Kidney glomerular epithelial cell (primary cell): ENCODE measurements at places on chromosomes 1 and 21.

DNA sequence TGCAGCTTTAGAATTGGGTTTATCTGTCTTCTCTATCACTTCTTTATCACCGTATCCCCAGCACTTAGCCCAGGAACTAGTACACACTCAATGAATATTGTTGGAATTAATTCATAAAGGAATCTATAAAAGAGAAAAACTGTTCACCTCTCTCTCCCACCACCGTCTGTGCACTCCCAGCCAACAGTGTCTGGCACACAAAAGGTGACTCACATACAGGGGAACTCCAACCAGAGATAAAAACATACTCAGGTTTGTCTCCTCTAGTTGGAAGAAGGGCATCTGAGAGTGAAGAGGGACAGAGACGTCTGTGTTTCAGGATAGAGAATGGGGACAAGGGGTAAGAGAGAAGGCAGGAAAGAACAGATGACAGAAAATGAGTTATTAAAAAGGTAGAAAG lies 10.0 kb downstream of the ITLN1 start:
- DNase-seq: peak; percentile 23

- no peak for DNase-seq
Measured at GRCh38 chr1:15583016-15583706, 1.7 kb downstream of the AGMAT start.

DNA sequence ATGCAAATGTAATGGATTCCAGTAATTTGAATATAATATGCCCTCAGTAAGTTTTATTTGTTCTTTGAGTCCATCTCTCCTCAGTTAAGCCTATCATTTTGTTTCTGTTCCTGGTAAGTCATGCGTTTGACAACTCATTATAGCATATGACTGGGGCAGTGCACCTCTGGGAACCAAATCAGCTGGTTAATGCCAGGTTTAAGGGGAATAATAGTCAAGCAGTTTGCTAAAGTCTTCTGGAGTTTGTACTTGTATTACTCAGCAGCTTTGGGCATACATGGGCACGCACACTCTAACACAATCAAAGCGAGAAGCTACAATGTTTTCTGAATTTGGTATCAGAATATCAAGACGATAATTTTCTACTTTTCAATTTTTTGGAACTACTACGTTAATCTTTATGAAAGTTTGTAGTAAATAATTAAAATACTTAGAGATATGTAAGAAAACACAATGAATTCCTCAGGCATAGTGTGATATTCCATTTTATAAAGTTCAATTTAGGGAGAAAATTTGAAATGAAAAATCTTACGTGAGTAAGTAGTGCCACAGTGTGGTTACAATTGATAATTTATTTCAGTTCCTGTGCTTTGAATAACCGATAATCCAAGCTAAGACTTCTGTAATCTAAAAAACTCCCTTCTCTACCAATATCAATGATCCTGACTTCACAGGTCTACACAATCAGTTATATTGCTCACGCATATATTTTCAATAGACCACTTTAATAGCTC lies 43.8 kb upstream of the KCTD3 start:
- DNase-seq: no peak

GRCh38 chr1:164726235-164726634 lies 167.3 kb downstream of the PBX1 start:
- no peak for DNase-seq

DNA sequence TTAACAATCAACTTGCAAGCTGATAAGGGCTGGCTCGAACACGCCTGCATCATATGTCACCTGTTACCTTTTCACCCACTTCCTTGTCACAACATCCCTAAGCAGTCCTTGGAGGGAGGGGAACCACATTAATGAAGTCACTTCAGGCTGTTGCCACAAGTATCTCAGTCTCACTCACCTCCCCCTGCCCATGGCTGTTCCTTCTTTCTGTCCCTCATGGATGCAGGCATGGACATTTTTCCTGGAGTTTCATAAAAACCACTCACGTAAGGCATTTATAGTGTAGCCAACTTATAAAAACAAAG lies 76.8 kb upstream of the ANGPTL1 start:
- no peak for DNase-seq

- DNase-seq: no peak
Measured at GRCh38 chr1:55957276-55957675, 622.1 kb downstream of the PLPP3 start.

DNA sequence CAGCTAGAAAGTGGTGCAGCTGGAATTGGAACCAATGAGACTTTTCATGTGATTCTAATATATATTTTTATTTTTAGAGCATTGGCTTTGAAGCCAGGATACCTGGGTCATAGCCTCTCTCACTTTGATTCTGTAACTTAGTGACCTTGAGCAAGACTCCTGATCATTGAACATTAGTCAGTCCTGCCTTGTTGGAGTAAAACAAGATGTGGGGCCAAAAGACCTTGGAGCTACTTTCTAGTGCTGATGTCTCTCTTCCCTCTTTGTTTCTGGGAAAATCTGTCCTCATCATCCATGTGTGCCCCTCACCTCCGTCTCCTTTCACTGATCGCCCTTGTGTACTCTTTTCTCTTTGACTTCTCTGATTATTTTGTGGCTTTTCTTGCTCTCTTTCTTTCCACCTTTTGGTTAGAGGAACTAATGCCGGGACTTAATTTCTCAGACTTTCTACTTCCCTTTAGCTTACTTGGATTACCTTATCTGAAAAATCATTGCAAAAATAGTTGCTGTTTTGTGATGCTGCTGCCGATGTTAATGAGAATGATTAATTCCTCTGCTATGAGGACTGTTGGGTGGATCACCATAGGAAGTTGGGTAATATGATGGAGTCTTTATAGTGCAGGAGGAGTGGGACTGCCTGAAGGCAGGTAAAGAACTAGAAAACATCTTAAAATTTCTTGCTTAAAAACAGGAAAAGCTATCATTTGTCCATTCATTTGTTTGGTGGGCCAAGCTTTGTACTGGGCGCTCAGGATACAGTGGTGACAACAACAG lies 72.0 kb downstream of the NOS1AP start:
- peak; percentile 13 for DNase-seq

- no peak for DNase-seq
Measured at GRCh38 chr21:43716376-43717165, 2.4 kb upstream of the PDXK start.

GRCh38 chr1:18949686-18950400 lies 6.6 kb downstream of the IFFO2 start:
- DNase-seq: peak; percentile 82

GRCh38 chr1:172530000-172530399 lies 3.0 kb upstream of the SUCO start:
- DNase-seq: no peak

GRCh38 chr1:58456470-58456869 lies 90.1 kb downstream of the OMA1 start:
- no peak for DNase-seq

DNA sequence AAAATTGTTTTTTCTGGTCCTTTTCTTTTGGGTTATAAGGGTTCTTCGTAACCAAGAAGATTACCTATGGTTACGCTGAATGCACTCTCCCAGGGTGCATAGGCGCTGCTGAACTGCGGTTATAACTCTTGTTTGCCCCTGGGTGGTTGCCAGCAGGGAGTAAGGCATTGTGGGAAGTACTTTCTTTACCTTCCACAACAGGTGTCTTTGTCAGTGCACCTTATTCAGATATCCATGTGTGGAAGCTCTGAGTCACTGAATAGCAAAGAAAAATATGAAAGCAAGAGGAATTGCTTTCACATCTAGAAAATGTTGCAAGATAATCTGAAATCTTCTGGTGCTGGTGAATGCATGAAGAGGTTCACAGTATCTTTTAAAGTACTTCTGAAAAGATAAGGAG lies 124.4 kb upstream of the CACYBP start:
- no peak for DNase-seq

GRCh38 chr1:50921029-50921428 lies 39.0 kb downstream of the FAF1 start:
- DNase-seq: no peak

GRCh38 chr1:38735651-38736161 lies 123.9 kb downstream of the RRAGC start:
- peak; percentile 78 for DNase-seq

DNA sequence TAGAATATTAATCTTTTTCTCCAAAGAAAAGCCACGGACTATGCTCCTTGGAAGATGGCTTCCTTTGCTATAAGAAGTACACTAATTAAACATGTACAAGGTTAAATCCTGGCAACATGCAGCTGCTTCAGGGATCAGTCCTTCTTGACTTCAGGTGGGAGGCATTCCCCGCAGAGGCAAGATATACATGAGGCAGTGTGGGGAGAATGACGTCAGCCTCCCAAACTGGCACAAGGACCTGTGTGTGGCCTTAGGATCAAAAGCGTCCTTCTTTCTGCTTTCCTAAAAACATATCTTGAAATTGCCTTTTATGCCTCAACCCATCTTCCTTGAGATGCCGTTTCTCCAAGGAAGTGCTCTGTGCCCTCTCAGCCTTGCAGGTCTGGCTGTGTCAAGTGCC lies 90.3 kb downstream of the WLS start:
- no peak for DNase-seq

GRCh38 chr1:224357626-224358124 lies 996 bp downstream of the CNIH4 start:
- no peak for DNase-seq

GRCh38 chr1:235858766-235859165 lies 7.9 kb downstream of the LYST start:
- DNase-seq: no peak

GRCh38 chr1:203035111-203036000 lies 9.1 kb downstream of the PPFIA4 start:
- DNase-seq: no peak

- no peak for DNase-seq
Measured at GRCh38 chr1:15345705-15346345, 63.9 kb upstream of the EFHD2 start.

GRCh38 chr1:226360106-226360746 lies 47.7 kb downstream of the PARP1 start:
- no peak for DNase-seq

DNA sequence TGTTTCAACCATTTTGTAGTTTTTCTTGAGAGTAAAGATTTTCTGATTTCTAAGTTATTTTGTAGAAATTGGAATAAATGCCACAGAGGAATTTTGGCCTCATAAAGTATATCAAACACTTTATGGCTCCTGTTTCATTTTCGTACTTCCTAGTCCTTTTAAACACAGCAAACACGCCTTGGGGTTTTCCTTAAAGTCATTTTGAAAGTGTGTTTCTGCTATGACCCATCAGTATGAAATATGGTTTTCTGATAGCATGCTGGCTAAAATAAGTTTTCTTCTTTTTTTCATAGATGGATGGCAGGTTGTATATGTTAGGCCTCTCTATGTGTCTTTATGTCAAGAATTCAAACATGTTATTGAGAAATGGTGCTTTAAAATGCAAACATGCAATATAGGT lies 940.1 kb upstream of the TMPRSS15 start:
- no peak for DNase-seq

DNA sequence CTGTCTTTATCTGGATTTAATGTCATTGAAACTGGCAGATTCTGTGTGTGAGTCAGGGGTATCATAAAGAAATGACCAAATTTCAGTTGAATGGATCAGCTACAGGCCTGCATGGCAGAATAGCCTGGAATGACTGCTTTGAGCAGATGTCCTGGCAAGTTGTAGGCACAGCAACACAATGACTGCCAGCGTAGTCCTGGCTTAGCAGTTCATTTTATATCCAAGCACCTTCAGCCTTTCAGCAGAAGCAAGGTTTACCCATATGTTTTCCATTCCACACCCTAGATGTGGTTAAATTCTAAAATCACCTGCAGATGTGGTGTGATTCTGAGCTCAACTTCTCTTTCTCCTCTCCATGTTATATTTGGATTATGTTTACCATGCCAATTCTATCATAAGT lies 22.3 kb upstream of the PTGFR start:
- no peak for DNase-seq

DNA sequence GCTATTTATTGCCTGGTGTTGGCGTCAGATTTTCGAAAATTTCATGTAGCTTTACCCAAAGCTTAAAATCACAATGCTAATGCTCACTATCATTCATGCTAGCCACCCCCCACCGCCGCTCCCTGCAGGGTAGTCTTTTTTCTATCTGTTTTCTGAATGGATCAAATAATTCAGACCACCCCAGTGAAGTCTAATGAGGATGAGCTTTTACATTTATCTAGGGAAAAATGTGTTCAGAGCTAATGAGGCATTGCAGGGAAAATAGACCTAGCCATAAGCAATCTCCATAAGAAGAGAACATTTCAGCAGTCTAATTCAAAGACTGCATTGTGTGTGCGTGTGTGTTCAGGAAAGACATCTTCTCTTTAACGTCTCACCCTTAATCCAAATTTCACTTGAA lies 533.0 kb upstream of the PRMT6 start:
- DNase-seq: no peak

DNA sequence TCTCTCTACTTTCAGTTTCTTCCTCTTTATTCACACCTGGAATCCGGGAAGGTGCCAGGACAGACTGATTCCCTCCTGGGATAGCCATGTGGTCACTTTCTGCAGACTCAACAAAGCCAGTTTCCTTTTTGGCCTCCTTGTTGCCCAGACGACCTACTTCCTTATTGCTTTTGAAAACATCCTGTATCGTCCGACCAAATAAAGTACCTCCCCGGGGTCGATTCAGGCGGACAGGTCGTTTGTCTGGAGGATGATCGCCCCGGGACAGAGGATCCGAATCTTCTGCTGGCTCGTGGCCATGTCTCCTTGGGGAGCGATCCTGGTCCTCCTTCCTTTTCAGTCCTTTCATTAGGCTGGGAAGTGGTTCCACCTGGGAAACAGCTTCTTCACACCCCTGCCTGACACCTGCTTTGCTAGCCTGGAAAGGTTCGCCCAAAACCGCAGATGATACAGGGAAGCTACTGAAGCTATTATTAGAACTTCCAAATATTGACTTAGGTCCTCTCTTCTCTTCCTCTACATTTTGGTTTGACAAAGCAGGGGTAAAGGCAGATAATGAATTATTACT lies 1.2 kb downstream of the MCM3AP start:
- DNase-seq: no peak

- DNase-seq: no peak
Measured at GRCh38 chr1:43569175-43569574, 38.5 kb downstream of the PTPRF start.

DNA sequence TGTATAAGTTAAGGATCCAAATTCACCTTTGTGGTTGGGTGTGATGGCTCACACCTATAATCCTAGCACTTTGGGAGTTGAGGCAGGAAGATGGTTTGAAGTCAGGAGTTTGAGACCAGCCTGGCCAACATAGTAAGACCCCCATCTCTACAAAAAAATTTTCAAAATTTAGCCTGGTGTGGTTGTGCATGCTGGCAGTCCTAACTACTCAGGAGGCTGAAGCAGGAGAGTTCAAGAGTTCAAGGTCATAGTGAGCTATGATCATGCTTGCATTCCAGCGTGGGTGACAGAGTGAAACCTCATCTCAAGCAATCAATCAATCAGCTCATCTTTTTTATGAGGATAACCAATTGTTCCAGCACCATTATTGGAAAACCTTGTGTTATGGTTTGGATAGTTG lies 16.5 kb upstream of the SLC1A7 start:
- DNase-seq: no peak
